ENCODE measurements at places on chromosomes 3 and 15.

- no peak for DNase-seq
These were observed 27.1 kb downstream of the EIF2AK4 start for GRCh38 chr15:39961051-39961450.

- DNase-seq, result no peak
These were observed 1292.6 kb downstream of the SI start for GRCh38 chr3:163785693-163786092.

DNA sequence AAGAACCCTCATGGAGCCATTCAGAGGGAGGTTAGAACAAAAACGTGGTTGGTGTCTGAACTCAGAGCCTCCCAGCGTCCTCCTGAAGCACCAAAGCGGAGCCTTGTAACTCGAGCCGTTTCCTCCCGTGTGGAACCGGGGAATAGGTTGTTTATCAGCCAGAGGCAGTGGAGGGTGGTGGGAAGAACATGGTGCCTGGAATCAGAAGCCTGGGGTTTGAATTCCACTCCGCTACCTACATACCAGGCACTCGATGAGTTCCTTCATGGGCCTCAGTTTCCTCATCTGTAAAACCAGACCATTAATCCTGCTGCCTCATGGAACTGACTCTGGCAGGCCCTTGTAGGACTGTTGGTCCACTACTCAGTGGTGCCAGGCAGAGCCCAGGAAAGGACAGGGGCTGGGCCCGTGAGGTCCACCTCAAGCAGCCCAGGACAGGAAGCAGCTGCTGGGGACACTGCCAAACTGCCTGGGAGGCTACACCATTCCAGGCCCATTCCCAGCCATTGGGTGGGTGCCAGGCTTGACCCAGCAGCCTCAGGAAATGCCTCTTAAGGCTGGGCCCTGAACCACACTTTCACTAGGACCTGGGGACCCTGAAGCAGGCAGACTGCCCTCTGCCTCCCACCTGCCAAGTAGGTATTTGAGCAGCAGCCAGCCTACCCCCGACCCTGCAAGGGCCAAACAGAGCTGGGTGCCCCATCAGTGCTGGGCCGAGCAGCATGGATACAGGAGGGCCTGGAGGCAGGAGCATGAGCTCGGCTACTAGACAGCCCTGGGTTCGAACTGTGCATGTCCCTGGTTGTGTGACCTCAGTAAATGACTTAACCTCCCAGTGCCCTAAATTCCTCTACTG lies 33.4 kb downstream of the PRKCD start:
- DNase-seq, result no peak

DNA sequence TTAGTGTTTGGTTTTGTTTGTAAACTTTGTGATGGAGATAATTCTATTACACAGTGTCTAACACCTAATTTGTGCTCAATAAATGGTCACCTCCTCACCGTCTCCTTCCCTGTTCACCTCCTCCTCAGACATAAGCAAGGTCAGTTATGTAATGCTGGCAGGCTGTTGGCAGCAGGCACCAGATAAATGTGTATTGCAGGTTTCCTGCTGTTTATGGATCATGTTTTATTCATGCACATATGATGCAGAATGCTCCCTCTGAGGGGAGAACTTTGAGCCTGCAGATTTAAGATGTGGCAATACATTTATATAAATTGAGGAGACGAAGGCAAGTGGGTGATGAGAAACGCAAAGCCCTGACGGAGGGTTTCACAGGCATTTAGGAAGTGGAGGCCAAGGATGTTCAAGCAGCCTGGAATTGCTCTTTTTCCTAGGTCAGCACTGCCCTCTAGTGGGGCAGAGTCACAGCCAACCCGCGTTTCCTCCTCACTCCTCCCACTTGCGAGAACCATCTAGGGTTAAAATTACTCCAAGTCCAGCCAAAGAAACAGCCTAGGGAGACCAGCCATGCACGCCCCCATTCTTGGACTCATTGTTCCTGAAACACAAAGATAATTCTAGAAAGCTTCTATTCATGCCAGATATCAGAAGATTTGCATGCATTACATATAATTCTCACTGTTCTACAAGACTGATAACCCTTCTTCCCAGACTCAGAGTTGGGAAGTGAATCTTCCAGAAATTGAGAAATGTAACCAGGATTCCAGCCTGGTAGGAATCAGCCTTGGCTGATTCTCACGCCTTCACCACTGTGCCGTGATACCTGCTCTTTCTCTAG lies 228.7 kb downstream of the SLCO3A1 start:
- DNase-seq, result no peak

- no peak for DNase-seq
These were observed 3.0 kb upstream of the MAP1A start for GRCh38 chr15:43514241-43515057.

- no peak for DNase-seq
These were observed 912.4 kb upstream of the EPHA6 start for GRCh38 chr3:95901948-95902347.

- DNase-seq, result no peak
These were observed 8.9 kb downstream of the DUSP7 start for GRCh38 chr3:52047295-52047960.

- DNase-seq, result no peak
These were observed 165.6 kb downstream of the ATP8B4 start for GRCh38 chr15:49953421-49953820.

- DNase-seq, result no peak
These were observed 85.8 kb downstream of the SERPINI1 start for GRCh38 chr3:167821248-167821805.
